Hematopoietic multipotent progenitor cell treated with erythropoietin and hydrocortisone succinate and interleukin-3 and kit ligand, for 17 days (in vitro differentiated cells): ENCODE measurements at places on chromosomes 11 and 22.

DNA sequence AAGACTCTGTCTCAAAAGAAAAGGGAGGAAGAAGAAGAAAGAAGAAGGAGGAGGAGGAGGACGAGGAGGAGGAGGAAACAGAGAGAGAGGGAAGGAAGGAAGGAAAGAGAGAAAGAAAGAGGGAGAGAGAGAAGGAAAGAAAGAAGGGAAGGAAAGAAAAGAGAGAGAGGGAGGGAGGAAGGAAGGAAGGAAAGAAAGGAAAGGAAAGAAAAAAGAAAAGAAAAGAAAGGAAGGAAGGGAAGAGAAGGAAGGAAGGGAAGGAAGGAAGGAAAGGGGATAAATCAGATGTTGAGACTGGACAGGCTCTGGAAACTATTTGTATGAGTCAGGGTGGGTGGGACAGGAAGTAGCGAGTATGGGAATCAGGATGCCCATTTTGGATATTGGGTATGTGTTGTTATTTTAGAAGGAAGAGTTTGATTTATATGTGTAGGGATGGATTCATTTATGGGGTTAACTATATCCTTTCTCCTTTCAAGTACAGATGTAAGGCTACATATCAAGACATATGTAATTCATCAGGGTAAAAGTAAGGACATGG lies 6.0 kb upstream of the RPL3 start:
- no peak for DNase-seq

DNA sequence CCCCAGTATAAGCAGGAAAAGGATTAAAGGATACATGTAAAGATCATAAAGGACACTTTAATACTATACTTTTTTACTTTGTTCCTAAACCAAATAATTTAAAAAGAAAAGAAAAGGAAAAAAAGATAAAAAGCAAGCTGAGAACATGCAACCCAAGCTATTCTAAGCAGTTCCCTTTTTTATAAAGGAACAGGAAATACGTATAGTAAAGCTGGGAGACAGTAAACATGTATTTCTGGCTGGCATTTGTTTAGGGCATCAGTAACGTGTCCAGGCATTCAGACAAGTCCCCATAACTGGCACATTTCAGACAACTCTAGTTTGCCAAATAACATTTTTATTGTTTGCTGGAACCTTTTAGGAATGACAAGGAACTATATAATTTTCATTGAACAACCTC lies 24.9 kb downstream of the BCO2 start:
- no peak for DNase-seq

GRCh38 chr11:65555693-65556231 lies 2.4 kb downstream of the LTBP3 start:
- no peak for DNase-seq

DNA sequence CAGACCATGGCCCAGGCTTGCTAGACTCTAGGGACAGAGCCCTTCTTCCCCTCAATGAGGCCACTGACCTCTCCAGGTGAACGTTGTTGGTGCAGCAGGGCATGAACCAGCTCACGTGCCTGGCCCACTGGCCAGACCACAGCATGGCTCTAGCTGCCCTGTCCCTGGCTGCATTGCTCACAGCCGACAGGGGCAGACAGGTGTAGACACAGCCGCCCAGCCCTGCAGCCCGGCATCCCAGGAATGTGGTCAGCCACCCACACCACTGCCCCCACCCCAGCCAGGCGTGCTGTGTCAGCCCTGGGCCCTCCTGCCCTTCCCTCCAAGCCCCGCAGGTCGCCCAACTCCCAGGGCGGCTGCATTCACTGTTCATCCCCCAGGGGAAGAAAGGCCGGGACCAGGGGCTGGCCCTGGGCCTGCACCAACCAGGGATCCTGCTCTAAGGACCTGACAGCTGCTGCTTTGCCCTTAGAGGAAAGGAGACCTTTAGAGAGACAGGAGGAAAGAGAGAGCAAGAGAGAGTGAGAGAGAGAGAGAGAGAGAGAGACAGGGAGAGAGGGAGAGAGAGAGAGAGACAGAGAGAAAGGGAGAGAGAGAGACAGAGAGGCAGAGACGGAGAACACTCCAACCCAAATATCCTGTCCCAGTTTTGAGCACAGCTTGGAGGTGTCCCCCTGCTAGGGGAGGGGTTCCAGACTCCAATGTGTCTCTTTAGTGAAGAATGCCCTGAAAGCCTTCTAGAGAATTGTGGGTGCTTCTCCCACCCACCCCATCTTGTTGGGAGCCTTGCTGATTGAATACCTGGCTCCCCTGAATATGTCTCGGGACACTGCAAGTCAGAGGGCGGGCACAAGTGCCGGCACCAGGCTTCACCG lies 44.2 kb upstream of the LINC01488 start:
- no peak for DNase-seq

GRCh38 chr11:73163638-73164174 lies 21.6 kb upstream of the FCHSD2 start:
- DNase-seq = no peak

DNA sequence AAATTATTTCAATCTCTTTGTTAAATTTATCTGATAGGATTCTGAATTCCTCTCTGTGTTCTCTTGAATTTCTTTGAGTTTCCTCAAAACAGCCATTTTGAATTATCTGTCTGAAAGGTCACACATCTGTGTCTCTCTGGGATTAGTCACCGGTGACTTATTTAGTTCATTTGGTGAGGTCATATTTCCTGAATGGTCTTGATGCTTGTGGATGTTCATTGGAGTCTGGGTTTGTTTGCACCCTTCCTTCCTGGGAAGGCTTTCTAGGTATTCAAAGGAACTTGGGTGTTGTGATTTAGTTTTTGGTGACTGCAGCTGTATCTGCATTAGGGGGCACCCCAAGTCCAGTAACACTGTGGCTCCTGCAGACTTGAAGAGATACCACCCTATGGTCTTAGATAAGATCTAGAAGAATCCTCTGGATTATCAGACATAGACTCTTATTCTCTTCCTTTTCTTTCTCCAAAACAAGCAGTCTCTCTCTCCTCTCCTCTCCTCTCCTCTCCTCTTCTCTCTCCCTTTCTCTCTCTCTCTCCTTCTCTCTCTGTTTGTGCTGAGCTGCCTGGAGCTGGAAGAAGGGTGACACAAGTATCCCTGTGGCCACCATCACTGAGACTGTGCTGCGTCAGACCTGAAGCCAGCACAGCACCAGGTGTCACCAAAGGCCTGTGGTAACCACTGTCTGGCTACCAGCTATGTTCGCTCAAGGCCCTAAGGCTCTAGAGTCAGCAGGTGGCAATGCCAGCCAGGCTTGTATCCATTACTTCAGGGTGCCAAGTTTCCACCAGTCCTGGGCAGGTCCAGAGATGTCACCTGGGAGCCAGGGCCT lies 3.3 kb upstream of the HEPN1 start:
- DNase-seq = no peak

- no peak for DNase-seq
Observed at GRCh38 chr22:42158456-42159132, 28.0 kb upstream of the CYP2D6 start.

GRCh38 chr11:12842933-12843636 lies 166.0 kb upstream of the RASSF10 start:
- DNase-seq = no peak

- no peak for DNase-seq
Observed at GRCh38 chr11:128047026-128047425, 540.3 kb downstream of the ETS1 start.

- no peak for DNase-seq
Observed at GRCh38 chr22:44881624-44882023, 128.2 kb downstream of the PHF21B start.
